Activated CD4-positive, alpha-beta T cell treated with anti-CD3 and anti-CD28 coated beads, Interleukin-2, amount 10 ng/mL, durations not matched to agents 24 days and 14 days (primary cell): ENCODE measurements at places on chromosomes 5 and 9. TPM values are rescaled to one million over a fixed set of nuclear protein-coding genes. Genes with fewer than 3 reads are reported as not detected.

Gene G3BP1
- 362 and 367 TPM in 2 replicates for total RNA-seq

Gene NDST1
- 2.8 and 3.9 TPM in 2 replicates for total RNA-seq

Gene HMCN2
- total RNA-seq = not detected in 2 replicates

Gene SLC45A2
- not detected in 2 replicates for total RNA-seq

Gene SVEP1
- not detected in 2 replicates for total RNA-seq

Gene IQGAP2
- 37.3 and 39.3 TPM in 2 replicates for total RNA-seq

DNA sequence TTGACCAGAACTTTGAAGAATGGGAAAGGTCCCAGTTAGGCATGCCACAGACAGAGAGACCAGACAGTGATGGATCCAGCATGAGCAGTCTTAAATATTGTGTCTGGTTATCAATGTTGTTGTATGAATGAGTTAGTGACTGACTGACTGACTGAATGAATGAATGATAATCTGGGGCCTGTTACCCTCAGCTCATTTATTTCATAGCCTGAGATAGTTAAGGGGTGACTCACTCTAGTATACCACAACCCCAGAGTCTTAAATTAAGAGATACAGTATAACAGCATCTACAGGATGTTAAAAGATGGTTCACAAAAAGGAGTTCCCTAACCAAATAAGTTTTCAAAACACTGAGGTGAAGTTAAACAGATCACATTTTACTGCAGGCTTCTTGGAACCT, 133.5 kb downstream of the SGCD start:
- H3K27ac ChIP-seq = no peak overlapping the region
- no peak for DNase-seq
- no peak overlapping the region for H3K4me3 ChIP-seq
- H3K27me3 ChIP-seq = peaks cover 15% of the 10 kb centered on the region
- no peaks in the 10 kb centered on the region for H3K36me3 ChIP-seq
- H3K4me1 ChIP-seq = no peaks in the 10 kb centered on the region

DNA sequence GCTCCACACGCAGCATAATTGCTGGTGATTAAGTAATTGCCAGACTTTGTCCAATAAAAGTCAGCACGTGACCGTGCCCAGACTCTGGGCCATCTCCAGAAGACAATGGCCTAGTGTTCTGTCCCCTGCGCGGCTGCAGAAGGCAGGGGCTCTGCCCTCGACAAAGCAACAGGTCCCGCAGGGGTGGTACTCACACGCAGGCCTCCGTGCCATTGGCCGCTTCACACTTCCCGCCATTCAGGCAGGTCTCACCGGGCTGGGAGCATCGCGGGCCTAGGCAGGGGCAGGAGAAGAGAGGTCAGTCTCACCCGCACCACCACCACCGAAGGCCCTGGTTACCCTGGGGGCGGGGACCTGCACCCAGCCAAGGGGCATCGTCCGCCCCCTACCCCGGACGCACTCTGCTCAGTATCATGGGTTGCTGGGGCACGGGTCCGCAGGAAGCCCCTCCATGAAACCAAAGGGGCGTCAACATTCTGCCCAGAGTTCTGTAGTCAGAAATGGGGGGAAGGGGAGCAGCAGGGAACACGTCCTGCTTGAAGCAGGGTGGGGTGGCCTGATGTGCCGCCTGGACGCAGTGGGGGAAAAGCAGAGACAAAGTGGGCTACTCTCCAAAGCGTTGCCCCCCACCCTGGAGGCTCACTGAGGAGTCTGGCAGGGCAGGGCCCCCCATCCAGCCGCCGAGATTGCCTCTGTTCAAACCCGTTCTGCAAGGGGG, 1.9 kb downstream of the NOTCH1 start:
- no peak overlapping the region for H3K27ac ChIP-seq
- peaks cover 34% of the 10 kb centered on the region for H3K4me1 ChIP-seq
- peaks cover 37% of the 10 kb centered on the region for H3K36me3 ChIP-seq
- DNase-seq = peak; percentile 65
- no peaks in the 10 kb centered on the region for H3K27me3 ChIP-seq

- no peaks in the 10 kb centered on the region for H3K27me3 ChIP-seq
- H3K4me3 ChIP-seq = no peak overlapping the region
- H3K4me1 ChIP-seq = no peaks in the 10 kb centered on the region
- no peaks in the 10 kb centered on the region for H3K36me3 ChIP-seq
- DNase-seq = no peak
- no peak overlapping the region for H3K27ac ChIP-seq
Measured at GRCh38 chr5:3361811-3362605, 233.6 kb upstream of the IRX1 start.

DNA sequence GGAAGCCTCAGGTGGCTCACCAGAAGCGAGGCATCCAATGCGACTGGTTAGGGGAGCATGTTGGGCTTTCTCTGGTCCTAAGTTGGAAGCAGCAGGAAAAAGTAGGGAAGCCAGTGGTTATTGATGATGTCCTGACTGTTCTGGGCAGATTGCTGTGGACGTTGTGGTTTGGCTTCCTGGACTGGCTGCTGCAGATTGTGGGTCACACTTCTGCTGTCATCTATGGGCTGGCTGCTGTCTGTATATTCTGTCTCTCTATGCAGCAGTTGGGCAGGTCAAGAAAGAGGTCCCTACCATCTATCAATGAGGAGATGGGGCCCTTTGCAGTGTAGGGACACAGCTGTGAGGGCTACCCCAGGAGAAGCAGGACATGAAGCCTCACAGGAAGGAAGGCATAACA, 13.5 kb upstream of the MARCHF6 start:
- no peak overlapping the region for H3K4me3 ChIP-seq
- H3K27ac ChIP-seq = no peak overlapping the region
- no peaks in the 10 kb centered on the region for H3K36me3 ChIP-seq
- peaks cover 11% of the 10 kb centered on the region for H3K27me3 ChIP-seq

DNA sequence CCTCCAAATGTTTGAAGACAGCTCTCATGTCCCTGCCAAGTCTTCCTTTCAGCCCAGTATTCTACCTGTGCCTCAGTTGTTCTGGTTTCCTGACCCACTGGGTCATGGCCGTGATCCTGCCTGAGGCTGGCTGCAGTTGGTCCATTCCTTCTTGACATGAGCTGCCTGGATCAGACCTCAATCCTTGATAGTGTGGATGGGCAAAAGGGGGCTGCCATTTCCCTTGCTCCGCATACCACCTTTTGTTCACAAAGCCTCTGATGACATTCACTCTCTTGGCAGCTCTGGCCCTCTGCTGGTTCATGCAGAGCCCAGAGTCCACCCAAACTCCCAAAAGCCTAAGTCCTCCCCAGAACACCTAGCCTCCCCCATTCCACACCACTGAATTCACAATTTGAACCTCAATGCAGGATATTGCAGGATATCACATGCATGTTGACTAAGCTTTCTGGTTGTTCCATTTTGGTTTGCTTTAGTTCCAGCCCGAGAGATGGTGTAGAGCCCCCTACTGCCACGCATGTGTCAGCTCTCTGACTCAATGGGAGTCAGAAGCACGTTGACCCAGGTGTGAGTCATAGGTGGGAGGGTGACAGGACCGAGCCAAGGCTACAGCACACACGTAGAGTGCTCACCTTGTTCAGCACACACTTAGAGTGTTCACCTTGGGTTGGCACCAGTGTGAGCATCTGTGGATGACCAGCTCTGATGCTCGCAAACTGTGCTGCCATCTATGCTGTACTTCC, 137.2 kb downstream of the MTX3 start:
- H3K27ac ChIP-seq = no peak overlapping the region
- H3K36me3 ChIP-seq = no peaks in the 10 kb centered on the region
- DNase-seq = no peak
- H3K27me3 ChIP-seq = peaks cover 6% of the 10 kb centered on the region
- no peak overlapping the region for H3K4me3 ChIP-seq

- no peak for DNase-seq
- H3K36me3 ChIP-seq = no peaks in the 10 kb centered on the region
- H3K4me1 ChIP-seq = peaks cover 3% of the 10 kb centered on the region
- peaks cover 7% of the 10 kb centered on the region for H3K27me3 ChIP-seq
- H3K27ac ChIP-seq = no peak overlapping the region
- H3K4me3 ChIP-seq = no peak overlapping the region
Measured at GRCh38 chr9:127187231-127187956, 65.0 kb upstream of the ANGPTL2 start.

- no peaks in the 10 kb centered on the region for H3K4me1 ChIP-seq
- no peak overlapping the region for H3K27ac ChIP-seq
- DNase-seq = no peak
- no peak overlapping the region for H3K4me3 ChIP-seq
- no peaks in the 10 kb centered on the region for H3K36me3 ChIP-seq
- H3K27me3 ChIP-seq = peaks cover 13% of the 10 kb centered on the region
Measured at GRCh38 chr5:113421693-113422092, 13.1 kb downstream of the TSSK1B start.

- no peak overlapping the region for H3K27ac ChIP-seq
- no peak overlapping the region for H3K4me3 ChIP-seq
- no peak for DNase-seq
- no peaks in the 10 kb centered on the region for H3K4me1 ChIP-seq
- H3K36me3 ChIP-seq = no peaks in the 10 kb centered on the region
- peaks cover 26% of the 10 kb centered on the region for H3K27me3 ChIP-seq
Measured at GRCh38 chr5:1656271-1656975, 132.7 kb upstream of the LPCAT1 start.
